ENCODE measurements at places on chromosomes 4 and X.
A peak's percentile ranks its signal among the peaks of the same experiment; 100 is the strongest.

DNA sequence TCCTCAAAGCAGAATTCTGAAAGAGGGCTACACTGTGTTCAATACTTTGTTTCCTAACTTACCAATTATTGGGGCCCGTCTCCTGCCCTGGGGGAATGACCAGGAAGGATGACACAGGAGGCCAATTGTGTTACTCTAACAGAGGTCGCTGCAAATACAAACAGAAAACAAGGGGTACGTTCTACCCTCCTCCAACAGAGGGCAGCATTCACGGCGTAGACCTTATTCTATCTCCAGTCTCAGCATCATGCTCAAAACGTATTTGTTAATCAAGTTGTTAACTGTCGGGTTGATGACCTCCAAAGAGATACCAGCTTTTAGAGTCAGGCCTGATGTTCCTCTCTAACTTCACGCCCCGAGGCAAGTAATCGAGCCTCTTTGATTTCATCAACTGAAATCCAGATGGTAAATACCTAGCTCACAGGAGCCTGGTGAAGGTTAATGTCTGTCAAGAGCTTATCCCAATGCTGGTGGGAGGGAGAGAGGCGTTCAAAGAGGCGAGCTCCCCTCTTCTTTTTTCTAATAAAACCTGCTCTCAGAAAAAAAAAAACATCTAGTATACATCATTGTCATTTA lies 181.0 kb upstream of the KCNIP4 start:
- DNase-seq, result peak; percentile 32

DNA sequence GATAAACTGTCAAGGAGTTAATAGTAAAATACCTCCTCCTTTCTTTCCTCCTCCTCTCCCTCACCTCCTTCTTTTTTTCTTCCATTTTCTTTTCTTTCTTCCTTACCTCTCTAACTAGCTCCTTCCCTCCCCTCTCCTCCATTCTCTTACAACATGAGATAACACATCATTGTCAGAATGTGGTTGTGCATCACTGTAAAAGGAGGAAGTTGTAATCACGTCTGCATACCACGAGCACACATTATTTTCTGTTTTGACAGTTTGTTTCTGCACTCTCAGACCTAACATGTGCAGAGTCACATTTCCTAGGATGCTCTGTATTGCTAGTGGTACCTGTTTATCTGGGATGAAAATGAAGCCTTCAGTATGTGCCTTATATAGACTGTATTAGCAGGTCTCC lies 9.1 kb downstream of the SLIT2 start:
- no peak for DNase-seq

DNA sequence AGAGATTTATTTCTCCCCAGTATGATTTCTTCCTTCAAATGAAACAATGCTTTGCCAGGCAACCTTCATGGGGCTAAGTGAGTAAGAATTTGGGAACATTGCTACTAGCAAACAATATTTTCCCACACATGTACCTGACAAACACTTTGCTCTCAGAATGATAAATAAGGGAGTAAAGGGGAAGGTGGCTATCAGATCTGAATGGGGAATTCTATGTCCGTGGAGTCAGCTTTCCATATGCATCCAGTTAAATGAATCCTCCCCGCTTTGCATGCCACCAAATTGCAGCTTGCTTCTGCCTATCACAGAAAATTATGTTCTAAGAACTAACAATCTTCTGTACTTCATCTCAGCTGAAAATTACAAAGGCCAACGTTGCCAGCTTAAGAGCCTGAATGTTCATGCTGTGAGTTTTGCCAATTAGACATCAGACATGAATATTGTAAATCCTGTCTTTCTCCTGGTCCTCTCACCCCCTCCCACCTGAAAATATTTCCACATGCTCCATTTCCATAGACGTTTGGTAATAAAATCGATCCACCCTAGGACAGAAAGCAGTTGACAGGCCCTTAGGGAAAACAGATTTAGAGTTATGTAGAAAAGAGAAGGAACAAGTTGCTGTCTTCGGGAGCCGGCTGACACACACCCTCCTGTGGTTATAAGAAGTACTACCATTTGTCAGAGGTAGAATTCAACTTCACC lies 6.3 kb downstream of the MEPE start:
- DNase-seq, result peak; percentile 63

DNA sequence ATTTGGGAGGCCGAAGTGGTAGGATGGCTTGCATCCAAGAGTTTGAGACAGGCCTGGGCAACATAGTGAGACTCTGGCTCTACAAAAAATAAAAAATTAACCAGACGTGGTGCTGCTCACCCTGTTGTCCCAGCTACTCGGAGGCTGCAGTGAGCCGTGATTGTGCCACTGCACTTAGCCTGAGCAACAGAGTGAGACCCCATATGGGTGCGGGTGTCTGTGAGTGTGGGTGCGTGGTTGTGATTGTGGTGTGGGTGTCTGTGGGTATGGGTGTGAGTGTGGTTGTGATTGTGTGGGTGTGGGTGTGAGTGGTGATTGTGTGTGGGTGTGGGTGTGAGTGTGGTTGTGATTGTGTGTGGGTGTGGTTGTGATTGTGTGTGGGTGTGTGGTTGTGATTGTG lies 114.6 kb downstream of the UBE2K start:
- no peak for DNase-seq
